ENCODE measurements at places on chromosomes 6 and 20.

- DNase-seq, result peak; percentile 67
These were observed 99.1 kb downstream of the HIVEP2 start for GRCh38 chr6:142845624-142846458.

DNA sequence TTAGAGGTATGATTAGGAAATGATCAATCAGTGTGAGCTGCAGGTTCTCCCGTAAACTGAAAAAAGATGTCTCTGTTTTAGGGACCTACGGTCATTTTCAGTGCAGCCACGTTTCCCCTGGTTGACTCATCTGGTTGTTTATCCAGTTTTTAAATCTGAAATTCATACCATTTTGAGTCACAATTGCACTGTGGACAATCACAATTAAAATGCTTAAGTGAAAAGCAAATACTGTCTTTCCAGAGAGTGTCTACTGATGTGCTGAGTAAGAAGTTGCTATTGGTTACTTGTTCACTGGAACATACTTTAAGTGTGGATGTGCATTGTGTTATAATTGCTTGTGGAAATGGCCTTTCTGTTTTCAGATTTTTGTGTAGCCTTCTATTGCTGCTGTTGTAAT, 305.1 kb upstream of the SASH1 start:
- no peak for DNase-seq

DNA sequence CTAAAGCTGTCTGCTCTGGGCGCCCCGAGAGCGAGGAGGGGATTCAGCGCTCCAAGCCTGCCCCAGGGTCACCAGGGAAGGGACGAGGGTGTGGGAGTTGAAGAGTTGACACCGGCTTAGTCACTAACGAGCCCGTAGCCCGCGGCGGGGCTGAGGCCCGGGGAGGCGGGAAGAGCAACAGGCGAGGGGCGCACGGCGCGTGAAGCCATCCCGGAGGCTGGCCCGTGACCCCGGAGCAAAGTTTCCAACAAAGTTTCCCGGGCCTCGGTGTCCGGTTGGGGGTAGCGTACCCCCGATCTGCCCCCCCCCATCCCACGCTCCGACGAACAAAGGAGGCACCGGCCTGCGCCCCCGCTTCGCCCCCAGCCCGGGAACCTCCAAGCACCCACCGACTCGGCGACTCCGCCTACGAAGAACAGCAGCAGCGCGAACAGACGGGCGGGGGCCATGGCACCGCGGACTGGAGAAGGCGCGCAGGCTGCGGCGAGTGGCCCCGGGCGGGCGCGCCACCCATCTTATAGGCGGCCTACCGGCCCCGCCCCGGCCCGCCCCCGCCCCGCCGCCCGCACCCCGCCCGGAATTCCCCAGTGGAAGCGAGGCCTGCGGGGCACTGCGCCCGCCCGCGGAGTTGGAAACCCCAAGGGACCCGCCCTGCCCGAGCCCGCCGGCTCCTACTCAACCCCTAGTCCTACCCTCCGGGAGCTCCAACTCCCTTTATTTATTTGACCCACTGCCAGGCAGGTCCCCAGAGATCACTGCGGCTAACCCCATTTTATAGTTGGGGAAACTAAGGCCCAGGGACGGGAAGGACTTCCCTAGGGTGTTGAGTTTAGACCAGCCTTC, at the start of gene SDC4:
SDC4 (minus strand) TSS at position 489 of the 843 bp plus-strand sequence; CDS start at position 449, 40 bp downstream.
- peak; percentile 49 for DNase-seq

GRCh38 chr6:71157345-71157744, 131.3 kb upstream of the OGFRL1 start:
- DNase-seq, result no peak

DNA sequence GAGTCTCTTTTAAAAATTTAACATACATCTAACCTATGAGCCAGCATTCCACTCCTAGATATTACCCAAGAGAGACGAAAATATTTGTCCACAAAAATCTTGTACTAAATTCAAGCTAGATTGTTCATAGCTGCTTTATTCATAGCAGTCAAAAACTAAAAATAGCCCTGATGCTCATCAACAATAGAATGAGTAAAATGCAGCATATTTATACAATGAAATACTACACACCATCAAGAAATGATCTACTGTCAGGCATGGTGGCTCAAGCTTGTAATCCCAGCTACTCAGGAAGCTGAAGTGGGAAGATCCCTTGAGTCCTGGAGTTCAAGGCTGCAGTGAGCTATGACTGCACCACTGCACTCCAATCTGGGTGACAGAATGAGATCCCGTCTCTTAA, 22.0 kb upstream of the SRC start:
- DNase-seq, result no peak

DNA sequence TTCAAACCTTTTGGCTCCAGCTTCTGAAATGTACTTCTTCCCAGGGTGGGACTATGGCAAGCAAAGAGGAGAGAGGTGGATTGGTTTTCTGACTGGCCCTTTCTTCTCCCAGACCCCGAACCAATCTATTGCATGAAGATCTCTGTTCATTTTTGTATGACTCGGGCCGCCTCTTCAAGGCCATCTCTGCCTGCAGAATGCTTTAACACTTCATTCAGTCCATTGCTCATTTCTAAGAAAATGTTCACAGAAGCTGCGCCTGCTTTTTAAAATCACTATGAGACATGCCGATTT, 1.6 kb downstream of the VGLL2 start:
- DNase-seq, result no peak

GRCh38 chr6:3726421-3726820, 25.1 kb downstream of the PXDC1 start:
- DNase-seq, result no peak

GRCh38 chr20:933029-933428, 16.9 kb upstream of the ANGPT4 start:
- no peak for DNase-seq

All from MM.1S (cell line).